Kidney epithelial cell (primary cell): ENCODE measurements at places on chromosomes 1 and 21. TPM values are rescaled to one million over a fixed set of nuclear protein-coding genes. Genes with fewer than 3 reads are reported as not detected.

- no peak for DNase-seq
Measured at GRCh38 chr1:18974606-18975005, 18.1 kb upstream of the IFFO2 start.

Gene LORICRIN
- total RNA-seq, result not detected in 2 replicates

GRCh38 chr1:102098081-102098480 lies 101.4 kb upstream of the OLFM3 start:
- no peak for DNase-seq

DNA sequence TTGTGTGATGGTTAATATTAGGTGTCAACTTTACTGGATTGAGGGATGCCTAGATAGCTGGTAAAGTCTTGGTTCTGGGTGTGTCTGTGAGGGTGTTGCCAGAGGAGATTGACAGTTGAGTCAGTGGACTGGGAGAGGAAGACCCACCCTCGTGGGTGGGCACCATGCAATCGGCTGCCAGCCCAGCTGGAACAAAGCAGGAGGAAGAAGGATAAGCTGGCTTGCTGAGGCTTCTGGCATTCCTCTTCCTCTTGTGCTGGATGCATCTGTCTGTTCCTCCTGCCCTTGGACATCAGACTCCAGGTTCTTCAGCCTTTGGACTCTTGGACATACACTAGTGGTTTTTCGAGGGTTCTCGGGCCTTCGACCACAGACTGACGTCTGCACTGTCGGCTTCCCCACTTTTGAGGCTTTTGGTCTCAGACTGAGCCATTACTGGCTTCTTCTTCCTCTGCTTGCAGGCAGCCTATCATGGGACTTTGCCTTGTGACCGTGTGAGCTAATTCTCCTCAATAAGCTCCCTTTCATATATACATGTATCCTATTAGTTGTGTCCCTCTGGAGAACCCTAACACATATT lies 184.3 kb upstream of the LMO4 start:
- no peak for DNase-seq

DNA sequence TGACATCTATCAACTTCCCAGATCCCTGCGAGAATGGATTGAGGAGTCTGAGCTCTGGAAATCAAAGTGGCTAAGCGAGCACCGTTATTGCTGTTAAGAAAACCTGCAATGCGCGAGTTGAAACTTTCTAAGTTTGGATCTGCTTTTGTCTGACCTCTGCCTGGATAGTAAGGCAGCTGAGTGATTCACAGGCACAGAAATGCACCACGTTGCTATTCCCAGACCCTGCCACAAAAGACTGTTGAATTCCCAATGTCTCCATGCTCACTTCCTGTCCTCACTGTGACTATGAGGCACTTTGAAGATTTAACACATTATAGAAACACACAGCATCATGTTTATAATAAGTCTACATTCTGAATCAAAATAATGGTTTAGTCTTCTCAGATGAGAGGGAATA lies 27.1 kb upstream of the CNIH3 start:
- DNase-seq, result no peak

GRCh38 chr1:29849038-29849750 lies 612.9 kb downstream of the PTPRU start:
- no peak for DNase-seq

Gene PTAFR
- 1.8 and 2.3 TPM in 2 replicates for total RNA-seq

DNA sequence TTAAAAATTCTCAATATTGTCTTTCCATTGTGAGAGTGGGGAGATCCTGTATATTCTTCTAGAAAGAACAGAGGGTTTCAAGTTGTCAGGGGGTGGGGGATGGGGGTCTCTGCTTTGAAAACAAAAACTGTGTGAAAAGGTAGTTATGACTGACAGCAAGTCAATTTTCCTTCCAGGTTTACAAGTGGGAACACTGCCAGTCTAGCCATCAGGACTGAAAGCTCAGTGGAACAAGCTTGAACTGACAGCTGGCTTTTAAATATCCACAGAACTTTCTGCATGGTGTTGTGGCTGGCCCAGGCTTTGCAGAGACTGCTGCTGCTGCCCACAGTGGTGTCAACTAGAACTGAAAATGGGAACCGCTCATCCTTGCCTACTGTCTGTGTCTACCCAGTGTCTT lies 162.6 kb downstream of the TNR start:
- no peak for DNase-seq

DNA sequence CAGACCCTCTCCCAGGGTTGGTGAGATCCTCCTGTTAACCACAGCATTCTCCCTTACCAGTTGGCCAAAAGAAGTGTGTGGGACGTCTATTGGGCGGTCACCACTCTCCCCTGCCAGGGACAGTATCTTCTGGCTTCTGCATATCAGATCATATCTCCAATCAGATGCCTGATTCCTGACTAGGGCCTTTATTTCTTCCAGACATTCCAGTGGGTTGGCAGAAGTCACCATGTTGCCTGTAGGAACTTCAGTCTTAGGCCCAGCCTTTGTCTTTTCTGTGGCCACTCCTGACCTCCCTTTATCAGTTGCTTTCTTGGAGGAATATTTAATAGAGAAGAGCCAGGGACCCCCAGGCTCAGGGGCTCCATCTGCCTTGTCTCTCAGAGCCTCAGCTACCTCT lies 130.4 kb upstream of the F3 start:
- no peak for DNase-seq

GRCh38 chr1:902802-903201 lies 20.9 kb upstream of the SAMD11 start:
- no peak for DNase-seq

DNA sequence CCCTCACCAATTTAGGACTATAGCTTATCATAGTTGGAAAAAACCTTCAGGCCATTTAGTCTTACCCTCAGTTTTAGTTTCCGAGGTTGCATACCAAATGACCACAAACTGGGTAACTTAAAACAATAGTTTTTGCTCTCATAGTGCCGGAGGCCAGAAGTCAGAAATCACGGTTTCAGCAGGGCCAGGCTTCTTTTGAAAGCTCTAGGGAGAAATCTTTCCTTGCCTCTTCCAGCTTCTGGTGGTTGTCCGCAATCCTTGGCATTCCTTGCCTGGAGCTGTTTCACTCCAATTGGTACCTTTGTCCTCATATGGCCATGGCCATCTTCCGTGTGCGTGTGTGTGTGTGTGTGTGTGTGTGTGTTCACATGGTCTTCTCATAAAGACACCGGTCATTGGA lies 12.4 kb upstream of the PLXNA2 start:
- no peak for DNase-seq

DNA sequence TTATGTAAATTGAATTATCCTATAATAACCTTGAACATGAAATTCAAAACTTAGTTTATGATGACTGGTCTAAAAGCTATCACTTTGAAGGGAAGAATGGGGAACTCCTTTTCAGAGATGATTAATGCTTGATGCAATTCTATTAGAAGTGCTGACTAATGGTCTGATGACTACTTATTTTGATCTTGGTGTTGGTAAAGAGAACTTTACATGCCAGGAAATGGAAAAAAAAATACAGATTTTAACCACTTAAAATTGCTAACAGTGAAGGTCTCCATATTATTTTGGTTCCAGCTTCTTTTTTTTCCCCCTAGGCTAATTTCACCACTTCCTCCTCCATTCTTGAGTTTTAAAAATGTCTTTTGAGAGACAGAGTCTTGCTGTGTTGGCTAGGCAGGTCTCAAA lies 22.9 kb downstream of the S1PR1 start:
- no peak for DNase-seq

DNA sequence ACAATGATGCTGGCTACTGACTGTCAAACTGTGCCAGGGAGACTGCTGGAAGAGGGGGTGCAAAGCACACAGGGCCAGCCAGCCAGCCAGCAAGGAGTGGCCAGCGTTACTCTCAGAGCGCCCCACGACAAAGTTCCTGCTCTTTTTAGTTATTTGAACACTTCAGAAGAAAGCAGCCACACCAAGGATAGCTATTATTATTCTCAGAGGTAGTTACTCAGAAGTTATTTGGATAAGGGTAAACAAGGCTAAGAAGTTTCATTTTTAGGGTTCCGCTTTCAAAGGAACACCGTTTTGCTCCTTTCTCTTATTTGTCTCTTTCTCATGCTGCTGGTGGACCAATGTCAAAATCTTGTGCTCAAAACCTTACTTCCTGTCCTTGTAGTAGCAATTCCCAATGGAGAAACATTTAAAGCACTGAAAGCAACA lies 59.9 kb downstream of the VANGL2 start:
- no peak for DNase-seq

DNA sequence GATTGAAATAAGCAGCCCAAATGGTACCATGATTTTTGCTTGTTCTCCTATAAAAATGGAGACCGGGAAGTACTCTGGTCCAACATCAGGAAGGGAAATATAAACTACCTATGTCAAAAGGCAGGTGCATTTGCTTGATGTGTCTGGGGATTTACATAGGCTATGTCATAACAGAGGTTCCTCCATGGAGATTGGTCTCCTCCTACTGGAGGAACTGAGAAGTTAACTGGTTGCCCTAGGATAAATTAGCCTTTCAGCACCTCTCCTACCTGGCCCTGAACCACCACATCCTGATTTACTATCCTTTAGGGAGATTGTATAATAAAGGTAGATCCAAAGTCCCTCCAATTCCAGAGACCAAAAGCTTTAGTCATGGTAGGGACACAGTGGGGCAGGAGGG lies 1109.3 kb upstream of the B3GALT2 start:
- DNase-seq, result no peak

Gene AIM2
- not detected in 2 replicates for total RNA-seq

GRCh38 chr1:41528726-41529605 lies 44.5 kb upstream of the EDN2 start:
- DNase-seq, result no peak

DNA sequence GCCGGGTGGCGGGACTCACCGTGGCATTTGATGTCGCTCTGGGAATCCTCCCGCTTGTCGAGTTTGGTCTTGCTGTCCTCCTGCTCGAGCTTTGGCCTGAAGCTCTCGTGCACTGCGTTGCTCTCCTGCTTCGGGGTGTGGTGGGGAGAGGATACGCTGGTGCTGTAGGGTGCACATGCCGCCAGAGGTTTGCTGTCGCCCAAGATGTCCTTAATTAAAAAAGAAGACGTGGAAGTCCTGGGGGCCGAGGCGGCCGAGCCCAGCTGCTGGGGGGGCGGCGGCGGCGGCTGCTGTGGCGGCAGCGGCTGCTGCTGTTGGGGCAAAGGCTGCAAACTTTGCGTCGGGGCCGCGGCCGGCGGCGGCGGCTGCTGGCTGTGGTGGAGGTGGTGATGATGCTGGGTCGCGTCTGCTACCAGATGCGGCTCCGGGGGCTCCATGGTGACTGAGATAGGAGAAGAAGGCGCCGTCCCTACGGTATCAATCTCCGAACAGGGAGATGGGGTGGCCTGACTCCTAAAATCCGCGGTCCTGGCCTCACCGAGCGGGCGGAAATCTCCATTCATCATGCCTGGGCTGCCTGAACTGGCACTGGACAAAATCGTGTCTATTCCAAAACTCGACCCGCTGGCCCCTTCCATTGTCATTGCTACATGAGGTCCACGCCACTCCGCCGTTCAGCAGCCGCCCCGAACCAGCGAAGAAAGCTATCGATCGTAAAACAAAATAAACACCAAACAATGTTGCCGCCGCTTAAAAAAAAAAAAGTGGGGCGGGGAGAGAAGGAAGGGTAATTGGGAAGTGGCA lies at the start of gene BARHL2:
Gene BARHL2 (minus strand): TSS at position 751 of the 804 bp plus-strand sequence. CDS start 107 bp downstream, at position 644.
- DNase-seq, result no peak

DNA sequence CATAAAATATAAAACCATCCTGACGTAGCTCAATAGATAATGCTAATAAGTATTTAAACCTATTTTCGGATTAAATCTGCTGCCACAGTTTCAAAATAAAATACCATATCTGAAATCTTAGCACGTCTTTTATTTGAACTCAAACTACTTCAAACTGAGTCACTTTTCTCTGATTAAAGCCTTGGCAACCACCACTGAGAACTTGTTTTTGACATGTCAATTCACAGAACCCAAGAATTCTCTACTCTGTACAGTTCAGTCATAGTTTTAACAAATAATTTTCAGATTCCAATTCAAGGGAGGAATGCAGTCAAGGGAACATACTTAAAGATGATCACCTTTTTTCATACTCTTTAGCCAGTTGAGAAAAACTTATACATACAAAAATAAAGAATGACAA lies 643.2 kb downstream of the KCNT2 start:
- no peak for DNase-seq

Gene PAQR6
- 2.5 TPM in 2 replicates for total RNA-seq

DNA sequence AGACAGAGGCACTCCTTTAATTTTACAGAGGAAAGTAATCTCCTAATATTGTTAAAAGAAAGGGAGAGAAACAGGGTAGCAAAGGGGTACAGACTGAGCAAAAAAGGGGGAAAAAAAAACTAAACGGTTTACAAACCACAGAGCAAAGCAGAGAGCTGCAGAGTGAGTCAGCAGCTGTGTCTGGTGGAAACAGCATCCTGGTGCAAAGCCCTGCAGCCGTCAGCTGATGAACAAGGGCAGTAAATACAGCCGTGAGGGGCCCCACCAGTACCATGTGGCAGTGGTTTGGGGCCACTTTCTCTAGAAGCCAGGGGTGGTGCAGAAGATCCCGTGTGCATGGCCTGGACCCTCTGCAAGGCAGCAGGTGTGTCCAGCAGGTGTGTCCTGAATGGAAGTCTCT lies 111.3 kb downstream of the ERG start:
- peak; percentile 18 for DNase-seq

Gene FOXD2
- total RNA-seq, result 0.21 and 0.96 TPM in 2 replicates

DNA sequence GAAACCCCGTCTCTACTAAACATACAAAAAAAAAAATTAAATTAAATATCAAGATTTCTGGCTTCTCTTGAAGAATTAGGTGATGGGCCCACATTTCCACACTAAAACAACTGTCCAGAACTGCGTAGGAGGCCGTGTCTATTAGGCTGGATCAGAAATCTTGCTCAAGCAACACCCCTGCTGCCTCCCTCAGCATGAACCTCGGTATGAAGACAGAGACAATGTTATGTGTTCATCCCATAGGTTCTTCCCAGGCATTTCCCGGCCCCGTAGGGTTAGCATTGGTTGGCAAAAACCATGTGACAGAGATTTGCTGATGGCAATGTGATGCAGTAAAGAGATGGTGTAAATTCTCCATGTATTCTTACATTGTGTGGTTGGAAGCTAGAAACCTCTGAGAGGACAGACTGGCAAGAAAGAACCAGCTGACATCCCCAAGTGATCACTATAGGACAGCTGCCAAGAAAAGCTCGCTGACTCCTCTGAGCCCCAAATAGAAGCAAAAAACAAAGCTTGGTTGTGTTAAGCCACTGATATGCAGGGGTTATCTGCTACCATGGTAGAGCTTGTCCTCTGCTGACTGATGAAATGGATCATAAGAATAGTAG lies 34.5 kb downstream of the EBNA1BP2 start:
- no peak for DNase-seq

DNA sequence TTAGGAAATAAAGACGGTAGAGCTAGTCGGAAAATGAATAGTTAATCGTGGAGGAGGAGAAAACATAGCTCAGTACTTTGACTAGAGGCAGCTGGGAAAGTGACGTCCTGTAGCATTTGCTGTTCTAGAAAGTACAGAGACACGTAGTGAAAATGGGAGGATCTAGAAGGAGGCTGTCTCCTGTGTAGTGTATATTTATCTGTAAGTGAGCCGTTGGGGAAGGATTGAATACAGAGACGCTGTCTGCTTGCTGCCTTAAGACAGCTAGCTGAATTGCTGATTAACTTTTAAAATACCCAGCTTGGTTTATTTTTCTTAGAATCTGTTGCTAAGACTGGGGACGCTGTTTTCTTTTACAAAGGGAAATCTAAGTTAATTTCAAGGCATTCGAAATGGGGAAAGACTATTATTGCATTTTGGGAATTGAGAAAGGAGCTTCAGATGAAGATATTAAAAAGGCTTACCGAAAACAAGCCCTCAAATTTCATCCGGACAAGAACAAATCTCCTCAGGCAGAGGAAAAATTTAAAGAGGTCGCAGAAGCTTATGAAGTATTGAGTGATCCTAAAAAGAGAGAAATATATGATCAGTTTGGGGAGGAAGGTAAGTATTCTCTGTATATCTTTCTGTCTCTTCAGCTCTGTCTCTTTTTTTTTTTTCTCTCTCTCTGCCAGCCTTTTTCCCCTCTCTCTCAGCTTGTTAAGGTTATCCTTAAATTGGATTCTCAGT lies at the start of gene DNAJB4:
Gene DNAJB4 (plus strand): TSS at position 221 of the 729 bp plus-strand sequence. CDS start 172 bp downstream, at position 393.
- DNase-seq, result peak; percentile 95

Gene MYBPH
- not detected in 2 replicates for total RNA-seq
